ENCODE measurements at places on chromosomes 3 and 15.

DNA sequence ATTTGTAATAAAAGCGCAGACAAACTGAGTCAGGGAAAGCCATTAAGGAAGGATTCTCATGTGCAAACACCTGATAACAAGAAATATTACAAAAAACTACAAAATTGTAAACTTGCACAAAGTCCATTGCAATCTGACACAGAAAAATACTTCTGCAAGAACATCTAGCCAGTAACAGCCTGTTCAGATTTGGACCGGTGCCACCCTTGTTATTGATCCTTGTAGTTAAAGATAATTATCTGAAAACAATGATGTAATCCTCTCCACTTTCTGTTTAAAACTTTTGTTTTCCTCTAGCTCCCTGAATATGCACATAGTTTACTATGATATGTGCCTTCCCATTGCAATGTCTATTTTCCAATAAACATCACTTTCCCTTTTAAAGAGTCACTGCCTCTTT, 1090.2 kb downstream of the PLOD2 start:
- DNase-seq, result no peak

DNA sequence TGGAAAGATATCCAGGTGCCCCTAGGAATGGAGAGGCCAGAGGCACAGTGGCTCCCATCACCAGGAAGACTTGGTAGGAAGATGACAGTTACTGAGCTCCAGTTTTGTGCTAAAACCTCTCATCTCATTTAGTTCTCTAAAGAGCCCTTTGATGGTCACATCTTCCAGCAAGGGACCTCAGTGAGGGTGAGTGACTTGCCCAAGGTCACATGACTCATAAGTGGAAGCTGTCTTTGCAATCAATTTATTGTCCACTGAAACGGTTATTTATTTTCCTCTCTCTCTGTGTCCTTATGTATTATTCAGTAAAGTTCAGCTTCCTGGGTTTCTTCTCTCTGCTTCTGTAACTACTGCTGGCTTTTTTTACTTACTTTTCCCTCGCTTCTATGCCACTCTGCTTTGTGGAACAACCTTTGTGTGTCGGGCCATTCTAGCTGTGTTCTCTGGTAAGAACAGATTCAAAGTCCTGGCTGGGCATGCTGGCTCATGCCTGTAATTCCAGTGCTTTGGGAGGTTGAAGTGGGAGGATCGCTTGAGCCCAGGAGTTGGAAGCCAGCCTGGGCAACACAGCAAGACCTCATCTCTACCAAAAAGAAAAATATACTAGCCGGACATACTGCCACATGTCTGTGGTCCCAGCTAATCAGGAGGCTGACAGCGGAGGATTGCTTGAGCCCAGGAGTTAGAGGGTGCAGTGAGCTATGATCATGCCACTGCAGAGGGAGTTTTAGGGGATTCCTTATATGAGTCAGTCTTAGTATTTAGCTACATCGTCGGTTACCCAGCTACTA, 55.9 kb downstream of the PDIA5 start:
- no peak for DNase-seq

DNA sequence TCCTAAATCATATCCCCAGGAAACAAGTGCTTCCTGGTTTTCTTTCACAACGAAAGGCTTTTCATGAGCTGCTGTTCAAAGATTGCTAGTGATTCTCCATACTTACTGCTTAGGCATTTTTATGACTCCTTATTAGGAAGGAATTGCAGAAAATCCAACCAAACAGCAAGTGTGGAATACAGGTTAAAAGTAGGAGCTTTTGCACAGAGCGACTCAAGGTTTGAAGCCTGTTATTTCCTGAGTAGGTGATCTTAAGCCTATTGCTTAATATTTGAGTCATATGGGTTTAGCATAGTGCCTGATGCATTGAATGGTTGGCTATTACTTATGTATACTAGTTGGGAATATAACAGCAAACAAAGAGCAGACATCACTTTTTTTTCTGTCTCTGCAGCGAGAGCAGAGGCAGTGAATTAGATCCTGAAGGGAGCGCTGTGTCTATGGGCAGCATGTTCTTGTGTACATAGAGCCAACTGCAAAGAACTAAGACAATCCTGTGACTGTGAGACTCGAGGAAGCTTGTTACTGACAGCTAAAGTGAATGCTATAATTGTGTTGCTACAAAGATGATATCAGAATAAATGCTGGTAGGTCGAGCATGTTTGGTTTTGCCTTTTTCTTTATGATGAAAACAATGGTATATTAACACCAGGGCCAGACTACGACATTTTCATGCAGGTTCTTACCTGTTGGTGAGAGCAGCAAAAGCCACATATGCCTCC, 6.3 kb downstream of the TM4SF1 start:
- no peak for DNase-seq

- no peak for DNase-seq
Measured at GRCh38 chr3:136404056-136404455, 153.9 kb downstream of the PCCB start.

DNA sequence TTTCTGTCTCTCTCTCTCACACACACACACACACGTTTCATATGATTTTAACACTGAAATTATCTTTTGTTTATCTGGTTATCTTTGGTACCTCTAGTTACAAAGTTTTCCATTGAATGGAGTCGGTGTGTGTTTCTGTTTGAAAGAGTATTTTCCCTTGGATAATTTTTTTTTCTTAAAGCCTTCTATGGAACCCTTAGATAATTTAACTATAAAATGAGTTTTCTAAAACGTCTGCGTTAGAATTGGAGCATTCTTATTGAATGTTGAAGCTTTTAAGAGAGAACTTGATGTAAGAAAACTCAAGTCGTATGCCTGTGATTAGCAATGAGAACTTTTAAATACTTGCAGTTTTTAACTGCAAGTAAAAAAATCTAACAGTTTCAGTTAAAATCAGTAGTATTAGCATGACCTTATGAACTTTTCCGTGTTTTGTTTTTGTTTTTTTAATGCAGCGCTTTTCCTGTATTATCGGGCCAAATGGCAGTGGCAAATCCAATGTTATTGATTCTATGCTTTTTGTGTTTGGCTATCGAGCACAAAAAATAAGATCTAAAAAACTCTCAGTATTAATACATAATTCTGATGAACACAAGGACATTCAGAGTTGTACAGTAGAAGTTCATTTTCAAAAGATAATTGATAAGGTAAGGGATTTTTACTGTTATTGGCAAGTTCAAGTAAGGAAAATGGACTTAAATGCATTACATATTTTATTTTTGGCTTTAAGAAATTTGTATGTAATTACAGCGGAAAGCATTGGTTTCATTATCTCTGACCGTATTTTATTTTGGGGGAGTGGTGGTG, 3.0 kb downstream of the SMC4 start:
- no peak for DNase-seq

DNA sequence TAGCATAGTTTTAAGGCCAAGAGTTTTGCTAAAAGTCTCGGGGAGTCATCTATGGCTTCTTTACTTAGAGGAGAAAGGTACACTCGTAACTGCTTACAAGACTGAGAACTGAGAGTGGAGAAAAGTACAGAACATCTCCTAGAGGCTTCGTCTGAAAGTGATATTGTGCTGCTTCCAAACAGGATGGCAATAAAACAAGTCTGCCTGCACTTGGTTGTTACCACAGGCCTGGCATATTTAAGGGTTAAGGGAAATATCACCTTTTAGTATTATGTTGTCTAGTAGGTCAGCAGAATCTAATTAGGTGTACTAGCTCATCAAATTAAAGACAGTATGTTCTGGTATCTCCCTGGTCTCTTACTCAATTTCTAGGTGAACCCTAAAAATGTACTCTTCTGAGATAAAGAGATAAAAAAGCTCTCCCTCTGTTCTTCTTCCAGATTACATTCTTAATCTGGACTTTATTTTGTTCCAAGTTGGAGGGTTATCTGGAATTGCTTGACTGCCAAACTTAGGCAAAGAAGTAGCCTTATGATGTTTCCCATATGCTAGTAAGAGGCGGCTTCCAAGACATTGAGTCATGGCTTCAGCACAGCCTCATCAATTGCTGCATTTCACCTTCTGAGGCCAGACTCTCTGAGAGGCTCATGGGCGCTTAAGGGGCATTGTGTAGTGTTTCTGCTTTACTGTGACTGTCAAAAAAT, 181.3 kb downstream of the LSAMP start:
- no peak for DNase-seq

All from coronary artery (tissue), 2 donors.